ENCODE measurements at places on chromosomes 6 and 20.

DNA sequence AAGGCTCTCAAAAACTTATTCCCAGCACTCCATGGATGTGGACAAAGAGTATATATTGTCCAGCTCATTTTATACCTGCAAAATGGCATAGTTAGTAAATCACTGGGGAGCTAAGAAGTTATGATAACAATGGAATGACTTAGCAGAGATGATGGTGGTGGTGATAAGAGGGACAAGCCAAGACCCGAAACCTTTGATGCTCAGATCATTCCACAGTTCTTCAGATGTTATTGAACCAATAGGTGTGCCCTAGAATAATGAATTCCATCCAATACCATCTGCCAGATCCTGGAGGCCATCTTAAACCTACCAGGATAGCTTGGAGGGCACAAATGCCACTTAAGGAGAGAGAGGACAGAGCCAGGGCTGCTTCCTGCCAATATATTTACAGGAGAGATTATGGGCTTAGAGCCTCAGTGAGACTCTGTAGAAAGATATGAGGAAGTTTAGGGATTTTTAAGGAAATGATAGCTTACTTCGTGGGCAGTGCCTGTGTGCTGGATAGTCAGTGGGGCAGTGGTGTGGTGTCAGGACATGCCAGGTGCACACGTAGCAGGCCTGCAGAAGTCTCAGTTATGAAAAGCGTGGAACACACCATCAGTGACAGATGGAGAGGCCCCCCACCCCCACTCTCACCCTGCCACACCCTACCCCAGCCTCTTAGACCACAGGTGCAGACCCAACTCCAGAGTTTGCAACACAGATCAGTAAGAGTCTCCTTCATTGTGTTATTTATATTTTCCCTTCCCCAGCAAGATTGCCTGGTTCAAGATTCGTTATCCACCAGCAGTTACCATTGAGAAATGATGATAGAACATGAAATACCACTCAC lies 209.7 kb upstream of the SUPT3H start:
- no peak for DNase-seq

GRCh38 chr6:16267428-16268263 lies 29.3 kb downstream of the GMPR start:
- DNase-seq: no peak

- DNase-seq: no peak
Measured at GRCh38 chr6:119459207-119459974, 109.8 kb upstream of the MAN1A1 start.

GRCh38 chr6:81969011-81969410 lies 216.5 kb upstream of the TENT5A start:
- no peak for DNase-seq

DNA sequence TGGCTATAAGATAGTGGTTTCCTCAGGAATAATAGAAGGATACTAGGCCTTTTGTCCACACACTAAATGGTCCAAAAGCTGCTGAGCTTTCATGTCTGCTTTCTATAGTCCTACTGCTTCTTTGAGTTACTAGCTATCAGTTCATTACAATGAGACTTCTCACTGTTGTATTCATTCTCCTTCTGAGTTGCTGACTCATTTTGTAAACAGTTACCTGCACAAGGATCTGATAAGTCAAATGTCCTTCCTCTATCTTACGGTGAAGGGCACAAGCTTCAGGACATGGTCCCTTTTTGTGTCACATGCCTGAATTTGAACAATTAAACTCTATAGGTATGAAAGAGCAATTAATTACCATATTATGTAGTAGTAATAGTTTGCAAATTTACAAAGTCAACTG lies 90.5 kb downstream of the MAN1A1 start:
- no peak for DNase-seq

Measured in stimulated activated CD8-positive, alpha-beta memory T cell treated with anti-CD3 and anti-CD28 coated beads, Interleukin-15, amount 100 ng/mL, for 24 hours (primary cell).